ENCODE measurements at places on chromosomes 4 and X.

GRCh38 chr4:144402176-144402575 is 243.8 kb upstream of the HHIP start:
- DNase-seq, result no peak

DNA sequence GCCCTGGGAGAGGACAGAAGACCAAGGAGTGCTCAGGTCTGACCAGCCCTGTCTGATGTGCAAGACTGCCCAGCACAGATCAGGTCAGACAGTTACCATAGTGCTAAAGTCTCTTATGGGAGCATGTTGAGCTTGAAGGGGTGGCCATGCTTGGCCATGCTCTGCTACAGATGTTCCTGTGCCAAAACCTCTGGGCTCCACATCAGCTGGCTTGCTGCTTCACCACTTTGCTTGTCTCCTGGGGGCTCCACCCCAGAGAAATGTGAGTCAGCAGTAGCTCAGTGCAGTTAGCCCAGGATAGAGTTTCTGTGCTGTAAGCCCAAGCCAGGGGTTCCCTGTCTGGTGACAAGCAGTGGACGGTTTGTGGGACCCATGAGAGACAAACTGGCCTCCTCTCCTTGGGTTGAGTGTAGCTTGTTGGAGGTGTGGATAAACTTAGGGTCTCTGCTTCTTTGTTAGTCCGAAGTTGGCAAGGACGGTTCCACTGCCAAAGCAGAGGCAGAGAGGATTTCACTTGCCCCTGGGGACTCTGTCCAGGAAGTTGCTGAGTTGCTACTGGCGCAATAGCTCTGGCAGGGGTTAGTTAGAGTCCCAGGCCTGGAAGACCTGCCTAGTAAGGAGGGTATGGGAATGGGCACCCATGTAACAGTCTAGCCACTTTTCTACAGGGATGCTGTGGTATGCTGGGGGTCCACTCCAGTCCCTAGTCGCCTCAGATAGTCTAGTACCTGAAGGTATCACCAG is 8.7 kb upstream of the TMSB15C start:
- DNase-seq, result no peak

DNA sequence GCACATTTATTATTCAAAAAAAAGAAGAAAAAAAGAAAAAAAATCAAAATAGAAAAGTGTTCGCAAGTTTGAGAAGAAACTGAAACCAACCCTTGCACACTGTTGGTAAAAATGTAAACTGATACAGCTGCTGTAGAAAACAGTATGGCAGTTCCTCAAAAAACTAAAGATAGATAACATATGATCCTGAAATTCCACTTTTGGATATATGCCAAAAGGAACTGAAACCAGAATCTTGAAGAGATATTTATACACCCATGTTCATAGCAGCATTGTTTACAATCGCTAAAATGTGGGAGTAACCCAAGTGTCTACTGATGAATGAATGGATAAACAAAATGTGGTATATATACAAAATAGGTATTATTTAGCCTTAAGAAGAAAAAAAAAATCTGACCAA is 155.4 kb downstream of the TBCK start:
- no peak for DNase-seq

- DNase-seq, result no peak
These were observed 53.2 kb downstream of the SPRY1 start for GRCh38 chr4:123449780-123450179.
